ENCODE measurements at places on chromosomes 3 and 15. TPM values are rescaled to one million over a fixed set of nuclear protein-coding genes. Genes with fewer than 3 reads are reported as not detected.

KIF15 gene
- total RNA-seq: 0.26 TPM

A4GNT gene
- total RNA-seq: not detected

PCOLCE2 gene
- 53.6 TPM for total RNA-seq

GOLGA8S gene
- not detected for total RNA-seq

GPR62 gene
- 0.42 TPM for total RNA-seq

C3orf22 gene
- total RNA-seq: not detected

GRCh38 chr3:119990888-119991287 is 103.4 kb downstream of the GSK3B start:
- no peaks in the 10 kb centered on the region for H3K27me3 ChIP-seq
- no peak overlapping the region for H3K27ac ChIP-seq
- no peaks in the 10 kb centered on the region for H3K36me3 ChIP-seq
- no peak overlapping the region for H3K4me3 ChIP-seq
- no peak for DNase-seq

- no peak overlapping the region for H3K27ac ChIP-seq
- no peak for DNase-seq
- H3K4me3 ChIP-seq: no peak overlapping the region
- no peaks in the 10 kb centered on the region for H3K27me3 ChIP-seq
- no peaks in the 10 kb centered on the region for H3K4me1 ChIP-seq
Observed at GRCh38 chr15:94306700-94307650, 75.6 kb downstream of the MCTP2 start.

DNA sequence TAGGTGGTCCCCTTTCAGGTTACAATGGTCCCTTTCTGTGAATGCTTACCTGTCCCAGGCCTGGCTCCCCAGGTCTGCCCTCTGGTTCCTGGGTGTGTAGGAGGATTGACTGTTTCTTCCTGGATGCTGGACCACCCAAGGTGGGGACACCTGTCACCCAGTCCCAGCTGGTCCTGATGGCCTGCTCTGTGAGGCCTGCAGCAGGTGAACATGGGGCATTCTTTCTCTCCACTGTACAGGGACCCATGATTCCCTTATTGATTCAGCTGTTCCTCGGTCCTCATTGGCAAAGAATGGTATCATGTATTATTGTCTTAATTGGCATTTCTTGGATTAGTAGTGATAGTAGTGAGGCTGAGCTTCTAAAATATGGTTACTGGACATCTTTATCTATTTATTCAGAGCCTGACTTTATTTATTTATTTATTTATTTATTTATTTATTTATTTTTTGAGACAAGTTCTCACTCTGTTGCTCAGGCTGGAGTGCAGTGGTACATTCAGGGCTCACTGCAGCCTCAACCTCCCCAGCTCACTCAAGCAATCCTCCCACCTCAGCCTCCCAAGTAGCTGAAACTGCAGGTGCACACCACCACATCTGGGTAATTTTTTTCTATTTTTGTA is 8.8 kb upstream of the DNAJA4 start:
- H3K4me1 ChIP-seq: no peaks in the 10 kb centered on the region
- H3K27me3 ChIP-seq: no peaks in the 10 kb centered on the region
- no peak for DNase-seq
- H3K27ac ChIP-seq: no peak overlapping the region

GRCh38 chr15:101540480-101541239 is 51.2 kb upstream of the PCSK6 start:
- H3K4me1 ChIP-seq: no peaks in the 10 kb centered on the region
- H3K4me3 ChIP-seq: no peak overlapping the region

GRCh38 chr3:359672-360071 is 163.1 kb downstream of the CHL1 start:
- H3K36me3 ChIP-seq: no peaks in the 10 kb centered on the region
- DNase-seq: no peak
- no peak overlapping the region for H3K27ac ChIP-seq
- H3K4me1 ChIP-seq: peaks cover 24% of the 10 kb centered on the region

- H3K4me1 ChIP-seq: peaks cover 10% of the 10 kb centered on the region
- H3K27me3 ChIP-seq: no peaks in the 10 kb centered on the region
- no peak for DNase-seq
- H3K27ac ChIP-seq: peak overlapping the region; percentile 93
Observed at GRCh38 chr3:98902351-98902740, 851 bp upstream of the DCBLD2 start.

GRCh38 chr3:9870978-9871377 is 9.1 kb downstream of the CIDEC start:
- H3K36me3 ChIP-seq: no peaks in the 10 kb centered on the region
- H3K27me3 ChIP-seq: no peaks in the 10 kb centered on the region
- no peak overlapping the region for H3K27ac ChIP-seq
- no peak overlapping the region for H3K4me3 ChIP-seq
- DNase-seq: no peak

DNA sequence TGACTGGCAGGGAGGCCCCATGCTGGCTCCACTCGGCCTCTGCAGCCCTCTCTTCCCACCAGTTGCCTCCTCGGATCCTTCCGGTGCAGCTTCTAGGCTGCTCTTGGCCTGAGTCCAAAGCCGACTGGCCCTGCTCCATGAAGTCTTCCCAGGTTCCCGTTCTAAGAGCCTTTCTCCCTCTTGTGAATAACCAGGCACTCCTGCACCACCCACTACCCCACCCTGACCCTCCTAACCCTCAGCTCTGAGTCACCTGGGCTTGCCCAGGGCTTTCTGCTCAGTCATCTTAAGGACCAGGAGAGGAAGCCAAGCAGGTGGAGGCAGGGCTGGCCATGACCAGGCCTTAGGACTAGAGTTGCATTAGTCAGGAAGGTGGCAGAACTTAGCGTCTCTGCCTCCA is 28.1 kb upstream of the CNBP start:
- peaks cover 29% of the 10 kb centered on the region for H3K4me1 ChIP-seq
- H3K27me3 ChIP-seq: no peaks in the 10 kb centered on the region
- H3K36me3 ChIP-seq: no peaks in the 10 kb centered on the region
- no peak for DNase-seq

DNA sequence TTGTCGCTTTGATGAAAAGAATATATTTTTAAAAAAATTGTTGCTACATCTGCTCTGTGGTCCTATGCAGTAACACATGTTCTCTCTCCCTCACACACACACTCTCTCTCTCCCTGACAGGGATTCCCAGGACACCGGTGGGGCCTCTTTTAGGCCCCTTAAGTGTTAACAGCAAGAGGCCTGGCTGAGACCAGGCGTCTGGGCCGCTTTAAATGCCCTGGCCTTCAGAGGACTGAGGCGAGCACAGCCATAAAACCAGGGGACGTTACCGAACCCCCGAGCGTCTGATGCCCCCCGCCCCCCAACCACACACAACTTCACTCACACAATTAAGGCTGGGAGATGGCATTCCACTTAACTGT is 1.7 kb downstream of the BNC1 start:
- no peak overlapping the region for H3K27ac ChIP-seq
- DNase-seq: peak; percentile 68
- peaks cover 12% of the 10 kb centered on the region for H3K4me1 ChIP-seq
- H3K36me3 ChIP-seq: no peaks in the 10 kb centered on the region
- H3K4me3 ChIP-seq: peak overlapping the region; percentile 50
- peaks cover 37% of the 10 kb centered on the region for H3K27me3 ChIP-seq

DNA sequence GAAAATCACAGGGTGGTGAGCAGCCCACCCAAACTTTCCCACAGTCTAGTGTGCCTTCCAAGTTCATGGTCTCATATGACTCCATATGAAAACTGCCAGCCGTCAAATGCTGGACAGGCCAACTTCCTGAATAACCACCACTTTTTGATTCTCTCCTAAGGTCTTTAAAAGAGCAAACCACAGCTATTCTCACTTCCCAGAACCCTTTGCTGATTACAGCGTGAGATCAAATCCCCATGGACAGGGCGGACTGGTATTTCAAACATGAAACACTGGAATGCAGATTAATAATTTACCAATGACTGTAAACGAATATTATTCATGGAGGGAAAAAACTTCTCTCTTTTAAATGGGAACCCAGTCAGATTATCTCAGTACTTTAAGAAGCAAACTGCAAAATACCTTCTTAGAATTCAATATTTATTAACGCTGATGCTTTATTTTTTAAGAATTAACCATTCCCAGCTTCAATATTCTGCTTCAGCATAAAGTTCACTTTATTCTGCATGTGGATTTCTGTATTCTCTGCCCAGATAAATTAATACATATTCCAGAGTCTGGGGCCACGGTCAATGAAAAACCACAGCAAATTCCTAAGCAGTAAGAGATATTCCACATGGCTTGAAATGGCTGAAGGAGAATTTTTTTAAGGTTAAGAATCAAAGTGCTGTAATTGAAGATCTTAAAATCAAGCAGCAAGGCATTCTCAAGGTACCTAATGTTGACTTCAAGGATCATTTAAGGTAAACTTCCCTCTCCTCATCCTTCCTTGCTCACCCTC is 42.9 kb downstream of the MYO1E start:
- no peak overlapping the region for H3K27ac ChIP-seq
- peaks cover 11% of the 10 kb centered on the region for H3K4me1 ChIP-seq
- H3K4me3 ChIP-seq: no peak overlapping the region
- no peaks in the 10 kb centered on the region for H3K27me3 ChIP-seq
- H3K36me3 ChIP-seq: no peaks in the 10 kb centered on the region

Measured in esophagus muscularis mucosa (tissue), 4 donors.